Stimulated activated CD4-positive, alpha-beta T cell treated with anti-CD3 and anti-CD28 coated beads, Interleukin-1b, Interleukin-23, amount 100 ng/mL, for 1 hour (primary cell): ENCODE measurements at places on chromosomes 7 and 10.

GRCh38 chr10:28883741-28884423 lies 206.6 kb downstream of the BAMBI start:
- no peak for DNase-seq

- no peak for DNase-seq
Measured at GRCh38 chr10:79060641-79061255, 8.0 kb upstream of the ZMIZ1 start.

GRCh38 chr10:74593470-74593869 lies 232.9 kb upstream of the KAT6B start:
- no peak for DNase-seq

- no peak for DNase-seq
Measured at GRCh38 chr7:21169667-21170580, 258.0 kb upstream of the SP4 start.

- DNase-seq = no peak
Measured at GRCh38 chr7:22551768-22552513, 52.0 kb upstream of the STEAP1B start.

- DNase-seq = no peak
Measured at GRCh38 chr7:85095806-85096205, 91.0 kb downstream of the SEMA3D start.

DNA sequence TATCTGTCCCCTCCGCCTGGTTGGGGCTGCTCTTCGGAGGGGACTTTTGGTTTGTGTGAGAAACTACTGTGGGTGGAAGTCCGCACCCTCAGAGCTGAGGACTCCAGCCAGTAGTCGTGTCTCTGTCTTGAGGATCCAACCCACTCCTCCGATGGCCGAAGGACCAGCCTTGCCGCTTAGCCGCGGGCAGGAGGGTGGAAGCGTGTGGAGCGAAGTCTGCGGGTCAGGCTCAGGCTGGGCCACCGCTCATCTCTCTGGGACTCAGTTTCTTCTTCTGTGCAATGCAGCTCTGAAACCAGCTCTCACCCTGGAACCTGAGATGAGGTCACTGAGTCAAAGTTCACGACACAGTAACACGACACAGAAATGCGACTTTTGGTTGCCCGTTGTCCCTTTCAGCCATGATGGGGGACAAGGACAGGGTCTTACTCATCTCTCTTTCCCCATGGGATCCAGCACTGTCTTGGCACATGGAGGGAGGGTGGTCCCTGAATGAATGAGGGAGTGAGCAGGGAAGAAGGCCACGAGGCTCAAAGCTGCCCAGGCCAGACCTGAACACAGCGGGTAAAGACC lies 133.3 kb upstream of the PODXL start:
- DNase-seq = no peak

- DNase-seq = no peak
Measured at GRCh38 chr7:123051916-123052315, 56.4 kb upstream of the TAS2R16 start.

DNA sequence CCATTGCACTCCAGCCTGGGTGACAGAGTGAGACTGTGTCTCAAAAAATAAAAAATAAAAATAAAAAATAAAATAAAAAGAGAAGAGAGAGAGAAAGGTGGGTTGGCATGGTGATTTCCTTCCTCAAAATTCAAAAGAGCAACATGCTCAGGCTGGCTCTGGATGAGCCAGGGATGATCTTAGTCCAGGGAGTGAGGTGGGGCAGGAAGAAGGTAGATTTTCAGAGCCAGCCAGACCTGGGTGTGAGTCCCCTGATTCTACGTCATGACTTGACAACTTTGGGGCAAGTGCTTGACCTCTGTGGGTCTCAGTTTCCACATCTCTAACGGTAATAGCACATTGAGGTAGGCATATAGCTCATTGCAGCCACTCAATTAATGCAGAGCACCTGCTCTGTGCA lies 109.4 kb upstream of the CTBP2 start:
- no peak for DNase-seq

- no peak for DNase-seq
Measured at GRCh38 chr7:46247664-46248063, 326.6 kb upstream of the IGFBP3 start.

GRCh38 chr10:56178210-56178609 lies 182.8 kb downstream of the ZWINT start:
- no peak for DNase-seq

DNA sequence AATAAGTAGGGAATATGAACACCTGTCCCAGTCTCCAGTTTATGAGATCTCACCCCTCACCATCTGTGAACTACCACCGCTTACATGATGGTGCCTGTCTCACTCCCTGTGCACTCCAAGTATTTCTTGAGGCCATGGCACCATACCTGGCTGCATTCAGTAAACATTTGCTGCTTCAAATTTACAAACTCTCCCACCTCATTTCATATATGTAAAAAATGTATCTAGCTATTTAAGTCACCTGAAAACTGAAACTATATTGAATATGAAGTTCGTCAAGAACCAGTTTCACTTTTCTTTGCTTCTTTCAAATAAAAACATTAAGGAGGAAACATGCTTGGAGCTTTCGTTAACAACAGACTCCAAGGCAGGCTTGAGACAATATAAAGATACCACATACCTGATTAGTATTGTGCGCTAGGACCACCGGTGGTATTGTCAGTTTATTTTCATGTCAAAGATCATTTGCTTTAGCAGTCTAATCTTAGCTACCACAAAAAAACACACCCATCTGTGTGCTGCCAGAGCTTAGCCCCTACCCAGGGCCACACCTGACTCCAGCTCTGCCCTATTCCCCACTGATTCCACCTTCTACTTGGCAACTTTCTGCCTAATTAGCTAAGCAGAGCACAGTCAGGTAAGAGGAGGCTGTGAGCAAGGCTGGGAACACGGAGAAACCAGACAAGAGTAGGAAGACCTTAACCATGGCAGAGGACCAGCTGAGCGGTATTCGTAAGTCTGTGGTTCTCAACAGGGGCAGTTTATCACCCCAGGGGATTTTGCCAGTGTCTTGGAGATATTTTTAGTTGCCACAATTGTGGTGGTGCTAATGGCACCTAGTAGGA lies 92.0 kb downstream of the ZFAND4 start:
- DNase-seq = no peak

DNA sequence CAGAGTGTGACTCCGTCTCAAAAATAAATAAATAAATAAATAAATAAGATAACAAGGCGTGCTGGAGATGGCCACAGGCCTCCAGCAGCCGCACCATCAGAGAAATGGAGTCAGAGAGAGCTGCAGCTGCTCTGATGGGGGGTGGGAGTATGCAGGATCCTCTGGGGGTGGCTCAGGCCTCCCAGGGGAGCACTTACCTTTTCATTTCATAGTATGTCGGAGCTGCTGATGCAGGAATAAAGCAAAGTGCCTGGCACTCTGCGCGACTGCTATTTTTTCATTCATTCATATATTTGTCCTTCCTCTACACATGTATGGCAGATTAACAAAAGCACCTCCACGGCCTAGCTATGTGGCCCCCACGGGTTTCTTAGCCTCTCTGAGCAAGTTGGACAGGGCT lies 175.9 kb downstream of the CUX1 start:
- DNase-seq = no peak

DNA sequence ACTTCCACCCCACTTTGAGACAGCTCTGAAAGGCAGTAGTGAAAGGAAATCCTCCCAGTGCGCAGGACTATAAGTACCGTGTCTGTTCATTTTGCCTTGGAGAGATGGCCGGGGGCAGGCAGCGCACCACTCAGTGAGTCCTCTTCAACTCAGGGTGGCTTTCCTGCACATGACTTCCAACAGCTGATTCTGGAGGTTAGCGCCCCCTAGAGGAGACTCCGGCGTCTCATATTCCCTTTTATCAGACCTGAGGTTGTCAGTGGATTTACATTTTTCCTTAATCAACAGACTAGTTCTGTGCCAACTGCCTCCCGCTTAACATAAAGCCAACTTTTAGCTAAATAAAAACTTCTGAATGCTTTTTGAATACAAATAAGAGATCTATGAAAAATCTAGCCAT lies 101.0 kb downstream of the HERPUD2 start:
- DNase-seq = no peak

- DNase-seq = no peak
Measured at GRCh38 chr7:1193593-1194424, 33.8 kb upstream of the ZFAND2A start.

GRCh38 chr10:132611986-132612385 lies 74.4 kb downstream of the INPP5A start:
- DNase-seq = no peak
